ENCODE measurements at places on chromosomes 7 and 10.

- no peak for DNase-seq
Observed at GRCh38 chr10:90007226-90007625, 305.8 kb downstream of the KIF20B start.

GRCh38 chr10:23060918-23061317, 34.5 kb upstream of the MSRB2 start:
- no peak for DNase-seq

DNA sequence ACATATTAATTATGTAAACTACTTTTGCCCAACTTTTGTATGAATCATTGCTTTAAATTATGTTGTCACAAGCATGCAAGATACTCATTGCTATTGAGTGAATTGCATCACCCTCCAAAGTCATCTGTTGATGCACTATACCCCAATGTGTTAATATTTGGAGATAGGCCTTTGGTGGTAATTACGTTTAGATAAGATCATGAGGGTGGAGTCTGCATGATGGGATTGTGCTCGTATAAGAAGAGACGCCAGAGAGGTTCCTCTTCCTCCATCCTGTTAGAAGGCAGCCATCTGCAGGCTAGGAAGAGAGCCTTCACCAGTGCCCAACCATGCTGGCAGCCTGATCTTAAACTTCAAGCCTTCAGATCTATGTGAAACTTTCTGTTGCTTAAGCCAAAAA, 95.3 kb upstream of the MAGI2 start:
- no peak for DNase-seq

GRCh38 chr7:35314354-35314753, 60.5 kb upstream of the TBX20 start:
- DNase-seq = no peak

- DNase-seq = no peak
Observed at GRCh38 chr10:126511917-126512479, 123.7 kb upstream of the ADAM12 start.

DNA sequence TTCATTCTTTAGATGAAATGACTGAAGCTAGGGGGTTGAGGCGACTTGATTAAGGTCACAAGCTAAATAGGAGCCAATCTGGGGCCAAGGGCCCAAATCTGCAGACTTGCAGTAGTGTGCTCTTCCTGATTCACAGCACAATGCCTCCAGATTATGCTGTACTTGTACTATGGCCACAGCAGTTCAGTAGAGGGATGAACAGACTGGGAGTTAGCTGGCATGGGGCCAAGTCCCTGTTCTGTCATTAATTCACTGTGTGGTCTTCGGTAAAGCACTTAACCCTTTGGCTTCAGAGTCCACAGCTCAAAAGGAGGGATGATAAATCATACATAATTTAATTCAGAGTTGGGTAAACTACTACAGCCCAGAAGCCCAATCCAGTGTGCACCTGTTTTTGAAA, 196.8 kb downstream of the XPNPEP1 start:
- DNase-seq = no peak

- peak; percentile 73 for DNase-seq
Observed at GRCh38 chr10:30493609-30494530, 59.9 kb downstream of the MAP3K8 start.

GRCh38 chr7:28126410-28127041, 54.1 kb downstream of the JAZF1 start:
- no peak for DNase-seq

DNA sequence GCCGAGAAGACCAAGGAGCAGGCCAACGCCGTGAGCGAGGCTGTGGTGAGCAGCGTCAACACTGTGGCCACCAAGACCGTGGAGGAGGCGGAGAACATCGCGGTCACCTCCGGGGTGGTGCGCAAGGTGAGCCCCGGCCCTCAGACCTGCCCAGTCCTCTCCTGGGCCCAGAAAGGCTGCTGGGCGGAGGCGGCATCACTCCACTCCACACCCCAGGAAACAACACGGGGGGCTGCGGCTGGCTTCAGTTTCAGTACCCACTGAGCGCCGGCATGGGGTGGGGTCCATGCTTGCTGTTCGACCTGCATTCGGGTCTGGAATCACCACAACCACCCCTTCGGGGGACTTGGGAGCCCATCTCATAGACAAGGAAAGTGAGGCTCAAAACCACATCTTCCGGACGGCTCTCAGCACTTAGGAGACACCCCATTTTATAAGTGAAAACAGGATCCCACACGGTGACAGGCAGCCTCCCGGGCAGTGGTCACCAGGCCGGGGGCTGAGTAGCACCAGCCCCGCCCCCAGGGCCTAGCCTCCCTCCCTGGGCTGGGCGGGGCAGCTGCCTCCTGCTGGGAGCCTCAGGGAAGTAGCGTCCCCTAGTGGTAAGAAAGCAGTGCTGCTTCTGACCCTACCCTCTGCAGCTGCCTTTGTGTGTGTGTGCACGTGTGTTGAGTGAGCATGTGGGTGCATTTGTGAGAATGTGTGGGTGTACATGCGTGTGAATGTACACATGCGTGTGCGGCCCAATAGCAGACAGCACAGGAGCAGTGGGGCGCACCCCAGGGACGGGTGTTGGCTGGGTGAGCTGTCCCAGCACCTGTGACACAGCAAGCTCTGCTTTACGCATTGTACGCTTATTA, 1.8 kb downstream of the SNCG start:
- peak; percentile 65 for DNase-seq

DNA sequence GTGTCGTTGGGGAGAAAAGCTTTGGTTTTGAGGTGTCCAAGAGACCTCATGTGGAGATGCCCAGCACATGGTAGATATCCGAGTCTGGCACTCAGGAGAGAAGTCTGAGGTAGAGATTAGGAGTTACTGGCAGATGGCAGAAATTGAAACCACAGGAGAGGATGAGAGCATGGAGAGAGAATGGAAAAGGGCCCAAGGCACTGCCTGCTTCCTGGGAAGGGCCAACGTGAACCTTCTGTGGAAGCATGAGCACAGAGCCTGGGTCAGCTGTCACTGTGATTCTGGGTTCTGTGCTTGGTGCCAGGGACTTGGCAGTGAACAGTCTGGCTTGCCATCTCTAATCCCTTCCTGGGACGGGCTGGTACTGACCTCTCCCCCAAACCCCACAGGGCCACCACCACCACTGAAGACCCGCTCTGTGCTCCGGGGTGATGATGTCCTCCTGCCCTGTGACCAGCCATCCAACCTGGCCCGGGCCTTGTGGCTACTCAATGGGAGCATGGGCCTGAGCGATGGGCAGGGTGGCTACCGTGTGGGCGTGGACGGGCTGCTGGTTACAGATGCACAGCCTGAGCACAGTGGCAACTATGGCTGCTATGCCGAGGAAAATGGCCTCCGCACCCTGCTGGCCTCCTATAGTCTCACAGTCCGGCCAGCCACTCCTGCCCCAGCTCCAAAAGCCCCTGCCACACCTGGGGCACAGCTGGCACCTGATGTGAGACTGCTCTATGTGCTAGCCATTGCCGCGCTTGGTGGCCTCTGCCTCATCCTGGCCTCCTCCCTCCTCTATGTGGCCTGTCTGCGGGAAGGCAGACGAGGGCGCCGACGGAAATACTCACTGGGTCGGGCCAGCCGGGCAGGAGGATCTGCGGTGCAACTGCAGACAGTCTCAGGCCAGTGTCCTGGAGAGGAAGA, 4.1 kb downstream of the MRPL43 start:
- no peak for DNase-seq

GRCh38 chr10:43958071-43958432, 309.4 kb upstream of the ZNF32 start:
- no peak for DNase-seq

GRCh38 chr7:104793066-104793465, 220.9 kb upstream of the KMT2E start:
- DNase-seq = no peak

DNA sequence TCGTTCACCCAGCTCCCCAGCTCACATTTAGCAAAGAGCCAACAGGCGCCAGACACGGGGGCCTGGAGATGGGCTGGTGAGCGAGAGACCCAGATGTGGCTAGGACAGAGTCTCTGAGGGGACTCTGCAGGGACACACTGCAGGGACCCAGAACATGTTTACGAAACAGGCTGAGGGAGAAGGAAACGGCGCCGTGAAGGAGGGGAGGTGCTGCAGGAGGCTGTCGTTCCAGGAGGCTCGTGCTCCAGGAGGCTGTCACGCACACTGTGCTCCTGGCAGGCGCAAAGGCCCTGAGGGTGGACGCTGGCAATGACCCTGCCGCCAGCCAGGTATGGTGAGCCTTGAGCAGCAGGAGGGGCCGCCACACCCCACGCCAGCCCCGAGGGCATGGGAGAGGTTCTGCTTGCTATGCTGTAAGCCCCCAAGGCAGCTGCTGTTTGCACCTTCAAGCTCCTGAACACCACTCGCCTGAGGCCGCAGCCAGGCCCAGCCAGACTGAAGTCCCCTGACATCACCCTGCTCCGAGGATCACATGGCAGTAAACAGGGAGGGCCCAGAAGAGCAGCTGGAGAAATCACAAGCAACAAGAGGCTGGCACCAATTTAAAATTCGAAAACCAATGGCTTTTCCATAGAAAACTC, 27.3 kb downstream of the ADAP1 start:
- DNase-seq = no peak

DNA sequence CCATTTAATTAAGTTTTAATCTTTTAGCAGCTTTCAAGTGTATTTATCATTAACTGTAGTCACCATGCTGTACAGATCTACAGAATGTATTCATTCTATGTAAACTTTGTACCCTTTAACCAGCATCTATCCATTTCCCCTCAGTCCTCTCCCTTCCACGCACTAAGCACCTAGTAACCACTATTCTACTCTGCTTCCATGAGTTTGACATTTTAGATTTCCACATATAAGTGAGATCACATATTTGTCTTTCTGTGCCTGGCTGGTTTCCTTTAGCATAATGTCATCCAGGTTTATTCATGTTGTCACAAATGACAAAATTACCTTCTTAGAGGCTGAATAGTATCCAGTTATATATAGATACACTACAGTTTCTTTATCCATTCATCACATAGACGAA, 79.7 kb downstream of the BTAF1 start:
- DNase-seq = no peak
